ENCODE measurements at places on chromosomes 12 and 14.

DNA sequence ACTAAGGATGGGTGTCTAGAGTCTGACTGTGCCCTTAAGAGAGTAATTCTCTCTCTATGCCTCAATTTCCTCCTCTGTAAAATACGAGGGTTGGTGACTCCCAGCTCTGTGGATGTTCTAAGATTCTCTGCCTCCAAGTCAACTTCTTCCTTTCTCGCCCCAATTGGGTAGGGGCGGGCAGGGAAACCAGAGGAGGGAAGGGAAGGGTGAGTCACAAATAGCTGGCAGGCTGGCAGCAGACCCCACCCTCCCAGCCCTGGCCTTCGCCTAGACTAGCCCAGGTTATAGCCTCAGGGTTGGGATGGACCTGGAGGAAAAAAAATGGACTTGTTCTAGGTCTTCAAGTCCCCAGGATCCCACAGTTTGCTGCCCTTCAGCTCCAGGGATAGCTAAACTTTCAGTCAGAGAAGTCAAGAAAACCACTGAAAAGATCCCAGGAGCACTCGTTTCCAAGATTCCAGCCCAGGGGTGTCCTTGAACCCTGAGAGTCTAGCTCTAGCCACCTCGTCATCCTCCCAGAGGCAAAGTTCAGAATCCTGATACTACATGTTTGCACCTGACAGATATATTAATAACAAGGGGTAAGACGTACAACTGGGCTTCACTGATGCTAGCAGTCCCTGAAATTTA lies 2.3 kb downstream of the DGKA start:
- DNase-seq = peak; percentile 50

- DNase-seq = peak; percentile 79
Measured at GRCh38 chr12:459430-460258, at the start of gene B4GALNT3. B4GALNT3 (plus strand) TSS chr12:459939; CDS start chr12:460377, 438 bp downstream.

DNA sequence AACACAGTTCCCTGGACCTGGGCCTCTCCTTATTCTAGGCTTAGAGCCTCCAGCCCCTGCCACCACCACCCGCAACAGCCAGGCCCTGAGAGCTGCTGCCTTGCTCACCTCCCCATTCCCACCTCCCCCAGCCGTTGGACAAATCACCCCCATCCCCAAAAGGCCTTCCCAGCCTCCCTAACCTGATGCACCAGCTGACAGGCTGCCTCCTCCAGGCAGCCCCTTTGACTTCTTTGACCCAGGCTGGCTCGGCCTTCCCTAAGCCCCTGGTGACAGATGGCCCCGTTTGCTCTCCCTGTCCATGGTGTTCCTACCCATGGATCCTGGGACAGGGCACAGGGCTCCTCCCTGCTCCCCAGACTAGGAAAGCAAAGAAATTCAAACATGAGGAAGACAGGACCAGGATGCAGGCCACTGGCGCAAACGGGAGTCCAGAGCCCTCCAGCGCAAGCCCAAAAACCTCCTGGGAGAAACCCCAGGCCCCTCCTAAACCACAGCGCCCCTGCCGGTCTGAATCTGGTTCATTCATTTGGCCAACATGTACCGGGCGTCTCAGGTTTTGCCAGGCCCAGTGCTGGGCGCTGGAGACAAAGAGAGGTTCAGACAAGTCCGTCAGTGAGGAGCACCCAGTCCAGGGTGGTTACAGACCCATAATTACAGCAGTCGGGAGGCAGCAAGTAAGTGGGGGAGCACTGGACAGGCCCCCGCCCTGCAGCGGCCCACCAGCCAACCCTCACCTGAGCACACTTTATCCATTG lies 2.4 kb downstream of the AKT1 start:
- DNase-seq = no peak

DNA sequence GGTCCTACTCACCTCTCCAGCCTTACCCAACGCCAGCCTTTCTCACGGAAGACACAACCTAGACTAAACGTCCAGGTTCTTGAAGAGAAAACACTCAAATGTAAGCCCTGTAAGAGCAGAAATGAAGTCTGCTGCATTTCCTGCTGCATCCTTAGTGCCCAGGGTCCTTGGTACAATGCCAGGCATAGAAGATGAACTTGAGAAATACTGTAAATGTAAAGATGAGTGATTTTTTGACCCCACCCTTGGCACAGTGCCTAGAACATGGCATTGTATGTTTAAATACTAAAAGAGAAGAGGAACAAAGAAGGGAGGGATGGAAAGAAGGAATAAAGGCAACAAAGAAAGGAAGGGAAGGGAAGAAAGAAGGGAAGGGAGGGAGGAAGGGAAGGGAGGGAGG lies 514.6 kb downstream of the MED13L start:
- DNase-seq = no peak

GRCh38 chr12:116384691-116385485 lies 107.4 kb upstream of the MED13L start:
- peak; percentile 37 for DNase-seq

DNA sequence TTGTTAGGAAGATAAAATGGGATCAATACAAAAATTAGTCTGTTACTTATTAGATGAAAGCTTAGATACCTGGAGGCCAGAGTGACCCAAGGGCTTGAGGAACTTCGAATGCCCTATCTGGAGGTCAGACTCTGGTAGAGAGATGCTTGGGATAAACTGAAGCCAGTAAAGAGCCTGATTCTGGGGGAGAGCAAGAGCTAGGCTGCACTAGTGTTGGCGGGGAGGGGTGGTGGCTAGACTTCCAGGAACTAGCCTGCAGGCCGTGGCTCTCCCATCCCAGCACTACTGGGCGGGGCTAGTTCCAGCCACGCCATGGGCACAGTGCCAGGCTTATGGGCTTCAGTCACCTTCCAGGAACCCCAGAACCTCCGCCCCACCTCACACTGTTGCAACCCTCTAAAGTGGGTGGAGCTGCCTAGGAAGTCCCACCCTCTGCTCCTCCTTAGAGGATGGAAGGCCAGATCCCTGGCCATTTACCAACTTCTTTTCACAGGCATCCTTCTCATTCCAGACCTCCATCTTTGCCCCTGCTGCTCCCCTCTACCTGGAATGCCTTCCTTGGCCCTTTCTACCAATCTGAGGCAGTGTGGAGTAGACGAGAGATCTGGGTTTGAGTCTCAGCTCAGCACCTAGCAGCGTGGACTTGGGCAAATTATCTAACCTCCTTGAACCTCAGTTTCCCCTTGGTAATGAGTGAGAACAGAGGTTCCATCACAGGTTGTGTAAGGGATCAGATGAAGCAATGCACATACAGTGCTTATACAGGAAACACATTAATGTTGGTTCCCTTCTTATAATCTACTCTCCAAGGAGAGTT lies 6.3 kb upstream of the NFE2 start:
- peak; percentile 64 for DNase-seq

- no peak for DNase-seq
Measured at GRCh38 chr12:44077294-44077693, 241.4 kb downstream of the TMEM117 start.

DNA sequence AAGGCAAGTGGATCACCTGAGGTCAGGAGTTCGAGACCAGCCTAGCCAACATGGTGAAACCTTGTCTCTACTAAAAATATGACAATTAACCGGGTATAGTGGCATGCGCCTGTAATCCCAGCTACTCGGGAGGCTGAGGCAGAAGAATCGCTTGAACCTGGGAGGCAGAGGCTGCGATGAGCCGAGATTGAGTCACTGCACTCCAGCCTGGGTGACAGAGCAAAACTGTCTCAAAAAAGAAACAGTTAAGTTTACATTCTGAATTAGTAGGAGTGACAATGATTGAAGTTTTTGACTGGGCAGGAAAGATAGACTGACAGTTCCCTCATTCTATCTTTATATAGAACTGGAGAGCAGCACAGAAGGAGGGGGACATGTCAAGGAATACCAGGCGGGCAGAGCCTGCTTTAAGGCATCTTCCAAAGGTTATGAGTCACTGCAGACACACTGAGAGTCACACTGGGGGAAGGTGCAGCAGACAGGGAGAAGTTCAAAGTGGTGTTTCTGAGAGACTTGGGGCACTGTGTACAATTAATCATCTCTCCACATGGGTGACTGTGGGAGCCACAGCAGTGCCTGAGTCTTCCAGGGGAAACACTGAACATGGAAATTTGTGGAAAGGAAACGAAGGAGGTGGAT lies 42.8 kb upstream of the RNASE3 start:
- DNase-seq = peak; percentile 45

DNA sequence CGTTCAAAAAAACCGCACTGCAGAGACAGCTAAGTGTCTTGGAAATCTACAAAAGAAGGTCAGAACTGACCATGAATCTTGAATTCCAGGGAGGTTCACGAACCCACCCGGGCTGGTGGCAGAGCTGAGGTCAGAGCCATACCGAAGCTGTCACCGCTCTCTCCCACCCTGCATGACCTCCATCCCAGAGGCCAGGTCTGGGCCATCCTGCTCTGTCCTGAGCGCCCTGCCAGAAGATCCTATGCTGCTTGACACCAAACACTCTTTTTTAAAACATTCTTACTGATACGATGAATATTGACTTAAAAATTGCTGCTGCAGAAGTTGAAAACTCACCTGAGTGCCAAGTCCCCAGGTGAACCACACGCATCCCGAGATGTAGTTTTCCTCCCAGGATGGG lies 329.1 kb upstream of the FKBP4 start:
- DNase-seq = no peak

DNA sequence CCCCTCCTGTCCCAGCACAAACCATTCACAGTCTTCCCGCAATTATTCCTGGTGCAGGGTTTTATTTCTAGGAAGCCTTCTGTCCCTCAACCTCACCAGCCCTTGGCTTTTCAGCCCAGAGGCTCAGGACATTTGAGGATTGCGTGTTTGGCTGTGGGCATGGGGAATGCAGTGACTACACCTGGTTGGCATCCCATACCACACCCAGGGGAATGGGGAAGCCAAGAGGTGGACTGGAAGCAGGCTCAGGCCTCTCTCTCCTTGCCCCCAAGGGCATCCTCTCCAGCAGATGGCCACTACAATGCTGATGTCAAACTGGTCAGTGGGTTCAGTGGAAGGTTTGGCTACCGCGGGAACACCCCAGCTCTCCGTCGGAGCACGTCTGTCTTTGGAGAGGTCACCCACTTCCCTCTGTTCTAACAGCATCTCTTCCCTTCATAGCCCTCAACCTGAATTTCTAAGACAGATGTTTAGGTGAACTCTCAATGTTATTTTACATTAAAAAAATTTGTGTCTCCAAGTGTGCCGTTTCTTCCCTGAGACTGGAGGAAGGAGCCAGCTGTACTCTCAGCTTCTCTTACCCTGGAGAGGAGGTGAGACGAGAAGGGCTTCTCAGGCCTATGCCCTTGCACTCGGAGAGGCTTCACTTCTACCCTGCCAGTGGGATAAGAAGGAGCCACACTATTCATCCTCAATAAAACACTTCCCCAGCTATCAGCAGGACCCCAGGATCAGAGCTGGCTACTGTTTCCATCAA lies 35.5 kb downstream of the DCAF4 start:
- no peak for DNase-seq

DNA sequence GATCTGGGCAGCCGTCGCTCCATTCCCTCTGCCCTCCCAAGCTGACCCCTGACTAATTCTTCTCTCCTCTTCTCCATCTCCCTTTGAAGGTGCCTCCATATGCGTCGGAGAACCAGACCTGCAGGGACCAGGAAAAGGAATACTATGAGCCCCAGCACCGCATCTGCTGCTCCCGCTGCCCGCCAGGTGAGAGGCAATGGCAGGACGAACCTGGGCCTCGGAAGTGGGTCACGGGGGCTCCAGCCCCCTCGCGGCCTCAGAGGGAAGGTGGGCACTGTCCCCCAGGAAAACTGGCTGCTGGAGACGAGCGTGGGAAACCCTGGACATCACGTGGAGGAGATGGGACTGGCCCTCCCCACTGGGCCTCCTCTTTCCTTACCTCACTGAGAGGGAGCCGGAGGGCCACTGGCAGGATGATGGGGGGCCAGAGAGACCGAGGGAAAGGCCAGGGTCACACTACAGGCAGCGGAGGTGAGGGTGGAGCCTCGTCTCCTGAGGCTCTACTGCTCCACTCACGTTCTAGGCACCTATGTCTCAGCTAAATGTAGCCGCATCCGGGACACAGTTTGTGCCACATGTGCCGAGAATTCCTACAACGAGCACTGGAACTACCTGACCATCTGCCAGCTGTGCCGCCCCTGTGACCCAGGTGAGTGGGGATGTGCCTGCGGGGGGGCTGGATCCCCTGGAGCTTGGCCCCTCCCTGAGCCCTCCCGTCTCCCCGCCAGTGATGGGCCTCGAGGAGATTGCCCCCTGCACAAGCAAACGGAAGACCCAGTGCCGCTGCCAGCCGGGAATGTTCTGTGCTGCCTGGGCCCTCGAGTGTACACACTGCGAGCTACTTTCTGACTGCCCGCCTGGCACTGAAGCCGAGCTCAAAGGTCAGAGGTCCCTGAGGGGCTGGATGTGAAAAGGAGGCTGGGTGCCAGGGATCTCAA lies 806 bp downstream of the LTBR start:
- peak; percentile 54 for DNase-seq

- no peak for DNase-seq
Measured at GRCh38 chr12:75360920-75361319, 26.4 kb downstream of the GLIPR1L1 start.

DNA sequence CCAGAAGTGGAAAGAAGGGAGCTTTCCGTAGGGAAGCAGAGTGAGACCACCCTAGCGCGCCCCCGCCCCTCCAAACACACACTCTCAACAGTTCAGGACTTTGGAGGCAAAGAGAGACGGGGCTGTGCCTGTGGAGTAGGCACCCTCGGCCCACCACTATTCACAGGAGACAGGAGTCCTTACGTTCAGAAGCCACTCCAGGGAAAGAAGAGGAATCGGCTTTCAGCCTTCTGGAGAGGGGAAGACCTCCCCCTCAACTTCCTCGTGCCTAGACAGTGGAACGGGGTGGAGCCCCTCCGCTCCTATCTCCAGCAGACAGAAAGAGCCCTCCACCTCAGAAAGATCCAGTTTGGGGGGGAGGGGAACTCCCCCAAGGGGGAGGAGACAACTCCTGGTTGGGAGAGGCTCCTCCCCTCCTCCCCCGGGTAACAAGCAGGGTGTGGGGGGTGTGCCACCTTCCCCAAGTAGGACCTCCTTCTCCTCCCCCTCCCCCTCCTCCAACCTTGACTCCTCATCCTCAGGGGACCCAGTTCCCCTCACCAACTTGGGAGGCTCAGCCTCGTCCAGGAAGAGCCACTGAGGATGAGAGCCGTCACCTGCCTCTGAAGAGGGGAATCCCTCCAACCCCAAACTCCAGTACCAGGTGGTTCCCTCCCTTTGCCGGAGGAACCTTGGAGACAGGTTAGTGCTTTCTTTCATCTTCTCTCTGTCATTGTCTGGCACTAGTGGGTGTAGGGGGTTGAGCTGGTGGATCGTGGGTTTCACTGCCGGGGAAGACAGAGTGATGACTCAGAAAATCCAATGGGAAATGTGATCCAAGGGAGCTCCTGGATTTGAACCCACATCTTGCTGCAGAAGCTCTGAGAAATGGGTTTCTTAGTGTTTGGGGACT lies 883 bp downstream of the FOXJ2 start:
- peak; percentile 79 for DNase-seq

Data from AG20443 (cell line).